ENCODE measurements at places on chromosomes 16 and 17. TPM values are rescaled to one million over a fixed set of nuclear protein-coding genes. Genes with fewer than 3 reads are reported as not detected.

DNA sequence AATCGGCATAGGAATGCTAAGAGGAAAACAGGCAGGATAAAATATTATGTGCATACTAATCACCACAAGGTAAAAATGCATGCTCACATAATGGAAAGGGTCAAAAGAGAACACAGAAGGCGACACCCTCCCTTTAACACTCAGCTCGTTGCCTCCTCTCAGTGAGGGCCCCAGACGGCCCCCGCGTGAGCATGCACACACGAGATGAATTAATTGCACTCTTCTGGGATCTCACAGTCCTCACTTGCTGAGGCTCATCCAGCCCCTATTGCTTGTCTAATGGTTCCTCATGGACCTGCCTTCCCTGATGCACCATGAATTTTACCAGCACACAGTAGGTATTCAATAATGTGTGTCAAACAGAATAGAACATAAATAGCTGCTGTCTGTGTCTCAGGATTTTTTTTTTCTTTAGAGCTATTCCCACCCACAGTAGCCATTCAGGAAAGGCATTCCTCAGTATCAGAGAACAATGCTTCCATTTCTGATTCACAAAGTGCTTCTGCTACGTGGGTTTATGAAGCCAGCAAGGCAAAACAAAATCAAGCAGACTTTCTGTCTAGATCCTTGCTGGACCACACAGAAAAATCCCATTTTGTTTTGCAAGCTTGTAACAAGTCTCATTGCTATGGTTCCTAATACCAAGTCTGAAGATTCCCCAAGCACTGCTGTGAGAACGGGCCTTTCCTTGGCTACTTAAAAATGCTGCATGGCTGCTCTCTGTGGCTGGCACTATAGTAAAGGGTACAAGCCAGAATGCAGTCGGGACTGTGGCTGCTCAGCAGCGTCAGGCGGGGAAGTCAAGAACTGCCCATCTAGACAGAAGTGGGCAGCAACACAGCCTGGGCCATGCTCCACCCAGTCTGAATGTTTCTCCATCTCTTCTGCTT lies 43.6 kb downstream of the TOM1L2 start:
- peak; percentile 54 for DNase-seq

- DNase-seq = peak; percentile 97
Measured at GRCh38 chr16:83574388-83574787, 233.4 kb upstream of the HSBP1 start.

DNA sequence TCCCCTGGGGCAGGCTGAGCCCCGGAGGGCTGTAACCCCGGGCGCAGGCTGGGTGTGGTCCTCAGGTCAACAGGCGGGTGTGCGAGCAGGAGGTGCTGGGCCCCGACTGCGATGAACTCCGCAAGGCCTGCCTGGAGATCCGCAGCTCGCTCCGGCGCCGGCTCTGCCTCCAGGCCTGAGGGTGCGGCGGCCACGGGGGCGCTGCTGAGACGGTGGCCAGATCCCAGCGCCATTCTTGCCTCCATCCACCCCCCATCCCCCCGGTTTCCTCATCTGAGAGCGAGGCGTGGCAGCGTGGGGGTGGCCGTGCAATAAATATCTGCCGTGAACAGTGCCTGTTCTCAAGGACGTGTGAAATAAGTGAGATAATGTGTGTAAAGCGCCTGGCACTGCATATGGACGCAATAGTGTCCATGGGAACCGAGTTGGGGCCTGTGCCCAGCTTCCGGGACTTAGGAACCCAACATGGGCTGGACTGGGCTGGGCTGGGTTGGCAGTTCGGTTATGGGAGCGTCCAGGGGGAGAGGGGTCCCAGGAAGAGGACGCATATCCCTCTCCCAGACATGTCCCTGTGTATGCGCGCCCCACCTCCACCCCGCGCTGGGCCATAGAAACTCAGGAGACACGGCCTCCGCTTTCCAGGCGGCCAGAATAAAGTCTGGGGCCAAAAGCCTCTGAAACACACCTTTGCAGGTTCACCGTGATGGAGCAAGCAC lies 15.0 kb downstream of the ZNF213 start:
- peak; percentile 78 for DNase-seq

- DNase-seq = no peak
Measured at GRCh38 chr16:25679511-25679910, 12.2 kb upstream of the HS3ST4 start.

DNA sequence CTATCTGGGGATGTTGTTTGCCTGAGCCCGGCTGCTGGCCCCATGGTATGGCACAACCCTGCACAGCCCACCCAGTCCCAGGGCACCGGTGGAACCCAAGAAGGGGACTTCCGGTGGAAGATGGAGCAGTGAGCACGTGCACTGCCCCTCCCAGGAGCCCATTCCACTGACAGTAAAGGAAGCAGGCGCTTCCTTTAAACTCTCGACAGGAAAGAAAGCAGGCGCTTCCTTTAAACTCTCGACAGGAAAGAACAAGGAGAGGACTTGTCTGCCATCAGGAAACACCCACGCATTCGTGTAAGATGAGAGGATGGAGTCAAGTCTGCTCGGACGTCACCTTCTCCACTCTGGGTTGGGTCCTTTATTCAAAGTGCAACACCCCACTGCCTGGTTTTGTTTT lies 53.7 kb downstream of the IL21R start:
- DNase-seq = no peak

DNA sequence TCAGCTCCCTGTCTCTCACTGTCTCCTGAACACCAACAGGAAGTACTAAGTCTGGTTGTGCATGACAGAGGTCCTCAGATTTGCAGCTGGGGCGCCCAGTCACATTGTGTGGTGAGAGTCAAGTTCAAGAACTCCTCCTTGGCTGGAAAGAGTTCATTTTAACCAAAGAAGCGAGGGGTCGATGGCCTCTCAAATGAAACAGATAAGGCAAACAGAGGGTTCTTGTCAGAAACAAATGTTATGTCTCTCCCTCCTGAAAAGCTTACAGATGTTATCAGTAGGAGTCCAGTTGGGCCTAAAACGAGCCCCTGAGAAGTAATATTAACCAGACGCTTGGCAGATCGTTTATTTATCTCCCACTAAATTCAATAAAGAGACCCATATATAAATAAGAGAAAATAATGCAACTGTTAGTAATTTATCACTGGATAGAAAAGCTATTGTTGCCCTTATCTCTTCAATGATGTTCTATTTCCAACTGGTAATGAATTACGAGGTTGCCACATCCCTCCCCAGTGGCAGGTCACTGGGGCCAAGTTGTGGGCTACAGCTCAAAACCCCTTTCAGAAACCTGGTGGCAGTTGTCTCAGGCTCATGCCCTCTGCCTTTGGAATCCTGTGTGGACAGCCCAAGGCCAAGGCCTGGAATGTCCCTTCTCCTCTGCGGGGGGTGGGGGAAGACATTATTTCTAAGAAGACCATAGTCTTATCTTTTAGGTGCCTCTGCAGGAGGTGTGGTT lies 307.5 kb upstream of the DYNLRB2 start:
- DNase-seq = no peak

DNA sequence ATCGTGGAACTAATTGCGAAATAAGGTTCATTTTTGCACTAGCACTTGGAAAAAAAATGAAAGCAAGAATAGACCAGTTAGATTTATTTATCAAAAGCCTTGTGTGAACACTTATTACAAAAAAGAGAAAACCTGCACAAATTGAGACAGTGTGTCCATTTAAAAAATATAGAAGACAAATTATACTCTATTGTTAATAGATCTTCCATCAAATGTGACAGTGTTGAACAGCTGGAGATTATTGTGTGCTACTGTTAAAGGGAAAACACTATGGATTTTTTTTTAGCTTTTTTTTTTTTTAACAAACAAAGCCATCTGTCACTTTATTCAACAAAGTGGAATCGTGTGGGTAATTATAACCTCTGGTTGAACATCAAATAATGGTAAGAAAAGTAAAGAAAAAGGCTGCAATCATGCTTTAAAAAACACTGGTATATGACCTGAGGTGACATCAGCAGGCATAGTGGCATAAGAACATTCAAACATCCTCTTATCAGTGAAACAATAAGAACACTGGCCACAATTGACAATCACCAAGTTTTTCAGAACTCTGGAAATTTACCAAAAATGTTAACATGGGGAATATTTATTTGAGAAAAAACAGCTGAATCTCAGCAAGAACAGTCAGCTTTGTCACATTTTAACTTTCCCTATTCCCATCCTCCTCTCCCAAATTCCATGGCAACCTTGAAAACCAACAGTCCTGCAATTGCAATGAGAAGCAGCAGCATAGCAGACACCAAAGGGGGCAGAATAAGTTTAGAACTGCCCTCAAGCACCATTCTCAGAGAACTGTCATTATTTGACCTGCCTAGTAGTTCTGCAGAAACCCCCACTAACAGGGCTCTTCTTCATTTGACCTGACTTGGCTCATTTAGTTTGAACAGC lies 442.3 kb upstream of the MON1B start:
- DNase-seq = no peak

DNA sequence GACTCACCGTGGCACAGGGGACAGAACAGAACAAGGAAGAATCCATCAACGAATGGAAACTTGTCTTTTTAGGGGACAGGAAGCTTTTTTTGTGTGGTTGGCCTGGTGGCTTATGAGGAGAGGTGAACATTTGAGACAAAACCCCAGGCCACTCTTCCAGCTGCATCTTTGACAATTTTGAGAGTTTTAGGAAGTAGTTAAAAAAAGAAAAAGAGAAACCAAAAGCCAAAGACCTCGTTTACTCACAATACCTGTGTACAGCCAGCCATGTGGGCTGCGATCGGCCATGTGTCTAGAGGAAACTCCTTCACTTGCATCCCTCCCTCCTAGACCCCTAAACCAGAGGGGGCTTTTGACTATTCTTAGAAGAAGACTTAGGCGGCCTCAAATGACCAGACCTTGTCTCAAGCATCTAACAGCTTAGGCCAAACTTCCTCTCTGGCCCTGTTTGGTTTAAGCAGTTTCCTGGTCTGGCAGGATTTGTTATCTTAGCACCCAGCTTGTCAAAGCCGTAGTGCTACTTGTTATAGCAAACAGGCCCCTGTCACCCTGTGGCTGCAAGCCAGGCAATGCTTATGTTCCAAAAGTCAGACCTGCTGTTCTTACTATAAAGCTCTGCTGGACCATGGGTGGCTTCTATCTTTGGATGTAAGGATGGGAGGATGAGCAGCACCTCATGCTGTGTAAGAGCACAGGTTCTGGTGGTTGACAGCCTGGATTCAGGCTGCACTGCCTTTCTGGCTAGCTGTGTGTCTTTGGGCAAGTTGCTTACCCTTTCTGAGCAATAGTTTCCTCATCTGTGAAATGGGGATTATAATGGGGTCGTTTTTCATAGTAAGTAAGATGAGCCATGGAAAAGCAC lies 17.7 kb downstream of the KSR1 start:
- DNase-seq = no peak

The OR1A1 gene
- not detected for total RNA-seq

The PIK3R5 gene
- 0.11 TPM for total RNA-seq

The NFE2L1 gene
- 65.6 TPM for total RNA-seq

The KRT39 gene
- not detected for total RNA-seq

The KRT31 gene
- not detected for total RNA-seq

All from GM23248 (cell line).